ENCODE measurements at places on chromosomes 11 and 22.

GRCh38 chr22:30390974-30391691 lies 3.9 kb upstream of the RNF215 start:
- DNase-seq = no peak

DNA sequence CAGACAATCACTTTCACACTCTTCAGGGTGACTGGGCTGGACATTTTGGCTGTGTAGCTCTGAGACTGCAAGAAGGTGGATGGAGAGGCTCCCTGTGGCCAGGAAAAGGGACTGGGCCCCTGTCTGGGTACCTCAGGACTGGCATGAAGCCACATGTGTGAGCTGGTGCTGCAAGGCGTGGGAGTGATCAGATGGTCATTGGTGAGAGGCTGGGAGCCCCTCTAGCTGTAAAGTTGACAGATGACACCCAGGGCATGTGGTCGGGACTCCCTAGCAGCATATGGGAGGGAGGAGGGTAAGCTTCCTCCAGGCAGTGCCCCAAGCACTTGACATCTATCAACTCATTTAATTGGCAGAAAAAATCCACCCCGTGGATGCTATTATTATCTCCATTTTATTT lies 18.9 kb upstream of the CABP2 start:
- DNase-seq = no peak

- no peak for DNase-seq
These were observed 30.4 kb downstream of the FADD start for GRCh38 chr11:70233511-70233934.

- DNase-seq = no peak
These were observed 874 bp downstream of the APOL1 start for GRCh38 chr22:36253523-36254490.

- no peak for DNase-seq
These were observed 6.1 kb downstream of the INS start for GRCh38 chr11:2154889-2155288.

- DNase-seq = no peak
These were observed 34.5 kb downstream of the IGSF9B start for GRCh38 chr11:133922078-133922870.

DNA sequence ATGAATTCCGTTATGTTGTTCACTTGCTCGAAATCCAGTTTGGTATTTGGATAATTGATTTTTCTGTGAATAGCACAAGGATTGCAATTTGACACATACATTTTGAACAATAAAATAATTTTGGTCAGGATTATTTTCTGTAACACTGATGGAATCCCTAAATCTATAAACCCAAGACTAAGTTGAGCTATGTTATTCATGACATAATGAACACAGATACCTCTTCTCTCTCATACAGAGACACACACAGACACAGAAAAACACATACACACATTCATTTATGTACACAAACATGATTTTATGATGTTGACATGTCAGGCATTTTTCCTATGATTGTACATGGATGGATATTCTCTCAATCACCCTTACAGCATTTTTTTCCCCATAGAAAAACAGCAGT lies at the start of gene OR4C5:
Gene OR4C5, minus strand, starts transcription at position 101 of the 400 bp plus-strand sequence. Its CDS starts 0 bp downstream, at position 101.
- no peak for DNase-seq

DNA sequence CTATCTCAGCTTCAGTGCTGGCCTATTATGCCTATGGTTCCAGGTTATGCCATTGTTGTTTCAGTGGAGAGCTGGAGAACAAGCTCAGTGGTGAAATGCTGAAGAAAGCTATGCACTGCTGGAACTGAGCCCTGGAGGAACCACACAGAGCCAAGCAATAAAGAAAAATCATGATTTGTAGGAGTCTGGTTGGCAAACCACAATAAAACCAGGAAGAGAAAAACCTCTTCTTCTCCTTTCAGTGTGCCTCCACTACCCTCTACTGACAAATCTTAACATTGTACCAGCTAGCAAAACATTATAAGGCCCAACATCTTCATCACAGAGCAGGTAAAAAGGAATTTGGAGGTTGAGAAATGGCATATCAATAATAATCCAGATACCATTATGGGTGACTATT lies 5.3 kb downstream of the OR51F2 start:
- peak; percentile 9 for DNase-seq

- no peak for DNase-seq
These were observed 630.4 kb downstream of the METTL15 start for GRCh38 chr11:28738549-28738948.

DNA sequence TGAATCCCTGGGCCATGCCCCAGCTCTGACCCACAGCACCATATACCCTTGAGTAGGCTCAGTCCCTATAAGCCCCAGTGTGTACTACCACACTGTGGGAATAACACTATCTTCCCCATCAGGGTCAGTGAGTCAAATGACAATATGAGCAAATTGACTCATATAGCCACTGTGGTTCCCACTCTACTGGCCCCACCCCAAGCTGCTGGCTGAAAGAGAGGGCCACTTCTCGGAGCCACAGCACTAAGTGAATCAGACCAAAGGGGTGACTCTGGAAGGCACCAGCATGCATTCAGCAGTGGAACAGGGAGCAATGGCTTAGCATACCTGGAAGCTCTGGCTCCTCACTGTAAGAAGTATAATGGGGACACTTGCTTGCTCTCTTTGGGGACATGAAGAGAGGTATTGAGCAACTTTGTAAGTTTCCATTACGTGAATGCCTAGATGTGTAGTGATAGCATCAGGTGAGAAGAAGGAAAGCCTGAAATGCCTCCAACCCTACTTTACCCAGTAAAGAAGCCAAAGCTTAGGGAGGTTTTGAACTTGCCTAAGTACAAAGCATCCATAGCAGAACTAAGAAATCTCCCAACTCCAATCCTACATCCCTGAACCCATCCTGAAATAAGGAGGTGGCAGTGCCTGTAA lies 13.5 kb downstream of the CD59 start:
- peak; percentile 55 for DNase-seq

DNA sequence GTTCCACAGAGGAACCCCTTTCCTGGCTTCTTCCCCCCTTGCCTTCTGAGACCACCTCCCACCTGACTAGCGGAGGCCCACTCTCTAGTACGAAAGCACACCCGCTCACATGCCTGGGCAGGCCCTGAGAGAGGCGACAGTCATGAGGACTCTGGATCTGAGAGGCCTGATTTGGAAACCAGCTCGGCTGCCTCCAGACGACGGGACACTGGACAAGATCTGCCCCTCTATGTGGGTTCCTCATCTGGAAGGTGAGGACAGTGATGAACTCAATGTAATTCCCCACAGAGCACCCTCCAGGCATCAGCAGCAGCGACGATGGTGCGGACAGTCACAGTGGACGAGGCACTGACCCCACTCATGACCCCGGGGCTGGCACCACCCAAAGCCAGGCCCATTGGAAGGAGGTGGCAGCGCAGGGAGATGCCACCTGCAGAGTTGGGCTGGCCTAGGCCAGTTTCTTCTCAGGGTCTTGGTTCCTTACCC lies 7.5 kb downstream of the SULT4A1 start:
- no peak for DNase-seq

DNA sequence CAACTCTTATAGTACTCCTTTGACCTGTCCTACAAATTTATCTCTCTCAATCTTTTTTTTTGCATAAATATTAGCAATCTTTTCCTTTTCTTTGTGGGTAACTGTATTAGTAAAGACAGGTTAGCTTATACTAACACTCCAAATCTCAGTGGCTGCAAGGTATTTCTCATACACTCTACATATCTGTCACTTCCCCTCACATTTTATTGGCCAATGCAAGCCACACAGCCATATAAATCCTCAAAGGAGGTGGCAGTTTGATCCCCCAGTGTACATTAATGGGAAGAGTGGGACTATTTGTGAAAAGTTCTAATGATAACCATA lies 42.6 kb upstream of the EED start:
- DNase-seq = no peak

DNA sequence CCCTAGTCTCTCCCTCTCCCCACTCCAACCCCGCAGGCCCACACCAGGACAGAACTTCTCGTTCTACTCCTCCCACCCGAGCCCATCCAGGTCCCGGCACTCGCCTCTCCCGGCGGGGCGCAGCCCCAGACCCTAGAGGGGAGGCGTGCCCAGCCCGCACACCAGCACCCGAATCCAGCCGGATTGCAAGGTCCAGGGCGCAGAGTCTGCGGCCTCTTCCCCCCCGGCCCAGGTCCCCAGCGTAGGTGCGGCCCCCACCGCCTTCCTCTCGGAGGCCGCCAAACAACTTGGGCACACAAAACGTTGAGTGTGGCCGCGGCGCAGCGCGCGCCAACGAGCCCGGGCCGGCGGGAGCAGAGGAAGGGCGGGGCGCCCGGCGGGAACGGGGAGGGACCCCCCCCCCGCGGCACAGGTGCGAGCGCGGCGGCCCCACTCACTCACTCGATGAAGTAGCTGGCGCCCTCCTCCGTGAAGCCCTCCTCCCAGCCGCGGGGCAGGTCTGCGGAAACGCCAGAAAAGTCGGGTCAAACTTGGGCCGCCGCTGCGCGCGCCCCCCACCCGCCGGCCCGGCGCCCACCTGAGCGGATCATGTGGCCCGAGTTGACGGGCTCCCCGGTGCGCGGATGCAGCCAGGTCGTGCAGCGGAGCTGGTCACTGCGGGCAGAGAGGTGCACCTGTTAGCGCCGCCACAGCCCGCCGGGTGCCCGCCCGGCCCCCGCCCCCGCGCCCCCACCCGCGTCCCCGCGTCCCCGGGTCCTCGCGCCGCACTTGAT lies 480 bp downstream of the PLEKHA7 start:
- no peak for DNase-seq

- no peak for DNase-seq
These were observed 808.0 kb upstream of the LUZP2 start for GRCh38 chr11:23688835-23689234.

DNA sequence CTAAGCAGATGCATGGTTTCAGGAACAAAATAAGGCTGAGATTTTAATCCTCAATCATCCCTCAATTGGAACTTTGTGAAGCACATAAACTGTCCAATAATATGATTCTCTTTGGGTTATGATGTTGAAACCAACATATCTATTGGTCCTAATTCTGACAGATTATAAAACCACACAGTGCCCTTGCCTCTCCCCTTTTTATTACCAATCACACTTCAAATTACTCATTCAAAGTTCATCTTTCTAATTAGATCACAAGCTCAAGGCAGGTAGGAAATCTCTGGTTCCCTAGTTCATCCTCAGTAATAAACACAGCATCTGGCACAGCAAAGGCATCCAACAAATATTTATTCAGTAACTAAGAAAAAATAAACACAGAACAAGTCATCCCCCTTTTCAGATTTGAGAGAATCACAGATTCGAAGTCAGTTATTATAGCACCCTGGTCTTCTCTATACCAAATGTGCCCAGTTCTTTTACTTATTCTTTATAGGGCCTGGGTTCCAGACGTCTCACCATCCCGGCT lies 611.6 kb downstream of the INSC start:
- no peak for DNase-seq

DNA sequence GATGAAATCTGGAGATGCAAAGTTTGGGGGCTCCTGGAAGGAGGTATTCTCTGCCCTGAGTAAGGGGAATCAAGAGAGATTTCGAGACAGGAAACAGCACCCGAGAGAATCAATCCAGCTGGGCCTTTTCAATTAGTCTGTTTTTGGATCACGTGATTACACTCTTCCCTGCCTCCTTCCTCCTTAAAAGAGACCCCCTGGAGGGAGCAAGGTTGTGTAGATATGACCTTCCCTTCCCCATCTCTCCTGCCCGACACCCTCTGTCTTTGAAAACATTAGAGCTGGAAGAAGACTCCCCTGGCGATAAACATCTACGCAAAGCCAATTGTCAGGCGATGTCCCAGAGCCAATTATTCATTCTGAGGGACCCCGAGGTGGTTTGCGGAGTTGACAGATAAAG lies 407.9 kb downstream of the MIAT start:
- no peak for DNase-seq

- DNase-seq = no peak
These were observed 46.6 kb upstream of the MMP7 start for GRCh38 chr11:102577182-102577581.

GRCh38 chr11:107744736-107745135 lies 32.9 kb upstream of the SLN start:
- DNase-seq = no peak

DNA sequence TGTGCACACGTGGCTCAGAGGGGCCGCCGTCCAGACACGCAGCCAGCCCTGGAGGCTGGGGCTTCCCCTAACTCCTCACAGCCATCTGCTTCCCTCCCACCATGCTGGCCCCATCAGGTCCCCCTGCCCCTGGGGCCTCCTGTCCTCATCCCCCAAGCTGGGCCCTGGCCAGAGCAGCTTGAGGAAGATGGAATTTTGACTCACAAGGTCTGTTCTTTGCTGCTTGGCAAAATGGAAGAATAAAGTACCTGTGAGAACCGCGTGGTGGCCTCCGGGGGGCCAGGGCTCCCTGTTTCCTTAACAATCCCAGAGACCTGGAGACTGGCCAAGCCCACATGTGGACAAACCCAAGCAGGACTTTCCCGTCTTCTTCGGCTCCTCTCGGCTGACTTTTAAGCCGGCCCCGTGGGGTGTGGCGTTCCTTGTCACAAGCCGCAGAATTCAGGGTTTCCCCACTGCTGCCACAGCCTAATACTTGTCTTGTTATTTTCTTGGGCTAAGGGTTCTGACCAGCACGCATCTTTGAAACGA lies 872.8 kb downstream of the BRD1 start:
- no peak for DNase-seq

GRCh38 chr11:446891-447290 lies 3.2 kb upstream of the PTDSS2 start:
- DNase-seq = no peak

DNA sequence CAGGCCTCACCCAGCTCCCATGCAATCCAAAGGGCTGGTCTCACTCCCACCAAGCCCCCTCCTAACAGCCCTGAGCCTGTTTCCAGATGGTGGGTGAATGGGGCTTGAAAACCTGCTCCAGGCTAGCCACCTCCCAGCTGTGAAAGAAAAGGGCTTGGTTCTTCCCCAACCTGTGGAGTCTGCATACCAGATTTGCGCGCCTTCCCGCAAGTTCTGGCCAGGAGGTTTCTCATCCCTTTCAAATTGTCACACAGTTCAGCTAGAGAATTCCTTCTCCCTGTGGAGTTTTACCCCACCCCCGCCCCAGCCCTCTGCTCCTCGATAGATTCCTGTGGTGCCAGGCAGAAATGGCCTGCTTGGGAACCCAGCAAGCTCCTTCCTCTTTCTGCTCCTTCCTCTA lies 734.6 kb upstream of the FAT3 start:
- DNase-seq = no peak

DNA sequence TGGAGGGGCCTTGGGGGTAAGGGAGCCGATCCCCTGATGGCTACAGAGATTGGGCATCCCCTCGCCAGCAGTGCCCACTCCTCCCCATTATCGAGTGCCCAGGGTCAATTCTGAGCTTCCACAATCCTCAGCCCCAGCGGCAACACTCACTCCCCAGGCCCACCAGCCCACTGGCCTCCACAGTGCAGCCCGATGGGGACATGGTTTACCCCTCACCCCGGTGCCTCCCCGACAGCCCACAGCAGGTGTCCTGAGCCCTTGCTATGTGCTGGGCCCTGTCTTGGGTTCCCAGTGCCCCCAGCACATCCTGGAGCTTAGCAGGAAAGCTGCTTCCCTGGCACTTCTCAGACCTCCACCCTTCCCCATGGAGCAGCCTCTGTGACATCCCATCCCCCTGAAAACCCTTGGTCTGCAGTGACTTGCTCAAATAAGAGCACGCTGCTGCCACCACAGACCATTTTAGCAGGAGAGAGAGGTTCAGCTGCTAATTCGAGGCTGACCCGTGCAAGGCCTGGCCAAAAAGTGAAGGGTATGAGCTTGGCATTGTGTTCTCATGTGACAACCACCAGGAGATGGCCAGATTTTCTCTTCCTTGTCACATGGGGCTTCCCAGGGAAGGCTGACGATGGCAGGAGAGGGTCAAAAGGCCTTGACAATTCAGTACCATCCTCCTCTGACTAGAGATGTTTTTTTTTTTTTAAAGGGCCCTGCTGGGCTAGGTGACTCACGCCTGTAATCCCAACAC lies 23.6 kb downstream of the KCNJ4 start:
- DNase-seq = no peak

All from GM04503 (cell line).